NAMALWA (cell line): ENCODE measurements at places on chromosomes 16 and 17.

GRCh38 chr17:39963829-39964228 lies 1.0 kb downstream of the GSDMA start:
- DNase-seq = no peak

DNA sequence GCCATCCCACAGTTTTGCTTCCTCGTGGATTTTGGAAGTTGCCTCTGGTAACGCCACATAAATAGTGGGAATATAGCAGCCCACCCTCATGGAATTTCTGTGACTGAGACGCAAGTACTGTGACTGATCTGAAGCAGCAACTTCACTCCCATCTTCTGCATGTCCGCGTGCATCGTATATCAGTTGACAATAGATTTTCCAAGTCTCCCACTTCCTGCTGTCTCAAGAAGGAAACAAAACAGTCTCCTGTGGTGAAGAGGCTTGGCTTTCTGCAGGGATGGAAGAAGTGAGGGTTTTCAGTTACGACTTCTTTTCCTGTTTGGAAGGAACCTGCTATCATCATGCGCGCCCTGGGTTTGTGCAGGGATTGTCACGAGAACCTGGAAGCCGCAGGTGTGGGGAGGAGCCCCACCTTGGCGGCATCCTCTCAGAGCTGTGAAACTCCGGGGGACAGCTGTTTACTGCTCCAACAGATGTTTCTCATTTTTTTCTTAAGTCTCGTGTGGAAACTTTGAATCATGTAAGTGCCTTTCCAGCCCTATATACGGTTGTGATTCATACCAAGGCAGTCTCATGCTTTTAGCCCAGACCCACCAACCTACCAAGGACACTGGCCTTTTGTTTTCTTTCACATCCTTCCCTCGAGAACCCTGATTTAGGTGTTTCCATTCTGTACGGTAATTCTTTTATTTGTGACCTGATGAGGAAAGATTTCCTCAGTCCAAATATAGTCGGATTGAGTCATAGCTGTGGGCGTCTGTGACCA lies 57.5 kb downstream of the WIPI1 start:
- DNase-seq = peak; percentile 62

DNA sequence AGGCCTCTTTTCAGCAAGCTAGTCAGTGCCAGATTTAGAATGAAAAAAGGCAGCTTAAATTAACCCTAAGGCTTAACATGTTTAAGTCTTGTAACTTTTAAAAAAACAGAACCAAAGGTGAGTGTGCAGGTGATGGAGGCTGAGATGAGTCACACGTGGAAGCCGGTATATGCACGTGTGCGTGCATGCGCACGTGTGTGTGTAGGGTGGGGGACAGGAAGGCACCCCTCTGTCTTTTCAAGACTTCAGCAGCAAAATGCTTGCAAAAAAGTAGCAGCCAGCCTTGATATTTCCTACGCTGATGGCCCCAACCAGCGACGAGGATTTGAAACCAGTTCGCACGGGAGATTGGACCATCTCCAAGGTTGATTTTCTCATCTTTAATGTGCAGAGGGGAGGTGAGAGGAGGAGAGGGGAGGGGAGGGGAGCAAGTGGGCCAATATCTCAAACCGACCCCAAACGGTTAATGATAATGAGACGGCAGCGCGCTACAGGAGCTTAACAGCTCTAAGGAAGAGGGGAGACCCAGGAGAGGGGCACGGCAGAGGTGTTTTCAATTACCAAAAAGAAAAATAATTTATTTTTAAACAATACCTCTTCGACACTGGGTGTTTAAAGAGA lies 154.7 kb downstream of the ZNF423 start:
- DNase-seq = no peak

DNA sequence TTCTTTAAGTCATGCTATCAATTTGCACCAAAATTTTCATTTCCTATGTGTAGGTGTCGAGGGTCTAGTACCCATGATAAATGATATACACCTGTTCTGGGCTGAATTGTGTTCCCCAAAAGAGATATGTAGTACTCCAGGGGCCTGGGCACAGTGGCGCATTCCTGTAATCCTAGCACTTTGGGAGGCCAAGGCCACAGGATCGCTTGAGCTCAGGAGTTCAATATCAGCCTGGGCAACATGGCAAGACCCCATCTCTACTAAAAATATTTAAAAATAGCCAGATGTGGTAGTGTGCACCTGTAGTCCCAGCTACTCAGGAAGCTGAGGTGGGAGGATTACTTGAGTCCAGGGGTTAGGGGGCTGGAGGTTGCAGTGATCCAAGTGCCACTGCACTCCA lies 23.5 kb upstream of the KANSL1 start:
- no peak for DNase-seq

- DNase-seq = no peak
Measured at GRCh38 chr16:868386-868755, 67.8 kb upstream of the GNG13 start.

DNA sequence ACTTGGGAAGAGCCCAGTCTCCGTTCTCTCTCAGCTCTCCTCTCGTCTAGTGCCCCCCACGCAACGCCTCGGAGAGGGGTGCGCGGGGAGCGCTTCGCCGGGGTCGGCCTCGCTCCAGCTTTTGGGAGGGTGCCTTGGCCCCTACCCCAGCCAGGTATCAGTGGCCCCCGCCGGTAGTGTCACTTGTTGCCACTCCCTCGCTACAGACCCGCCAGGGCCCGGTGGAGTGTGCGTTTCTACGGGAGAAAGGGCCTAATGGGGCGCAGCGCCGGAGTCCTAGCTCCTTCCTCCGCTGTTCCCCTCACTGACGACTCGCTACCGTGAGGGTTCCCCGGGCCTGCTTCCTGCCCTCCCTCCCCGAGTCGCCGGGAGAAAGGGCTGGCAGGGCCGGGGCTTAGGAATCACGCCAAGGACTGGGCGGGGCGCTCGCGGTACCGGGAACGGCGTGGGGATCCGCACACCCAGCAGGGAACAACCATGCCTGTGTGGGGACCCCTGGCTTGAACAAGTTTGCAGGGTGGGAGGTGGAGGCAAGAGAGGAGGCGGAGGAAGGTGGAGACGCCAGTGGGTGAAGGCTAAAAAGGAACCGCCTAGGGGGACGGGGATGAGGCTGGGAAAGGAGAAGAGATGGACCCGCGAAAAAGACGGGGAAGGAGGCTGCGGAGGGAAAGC lies 997 bp upstream of the CDH11 start:
- DNase-seq = no peak

GRCh38 chr17:29180788-29181160 lies 576 bp upstream of the MYO18A start:
- DNase-seq = no peak

- DNase-seq = peak; percentile 70
Measured at GRCh38 chr17:16991349-16992009, 19.6 kb upstream of the TNFRSF13B start.

DNA sequence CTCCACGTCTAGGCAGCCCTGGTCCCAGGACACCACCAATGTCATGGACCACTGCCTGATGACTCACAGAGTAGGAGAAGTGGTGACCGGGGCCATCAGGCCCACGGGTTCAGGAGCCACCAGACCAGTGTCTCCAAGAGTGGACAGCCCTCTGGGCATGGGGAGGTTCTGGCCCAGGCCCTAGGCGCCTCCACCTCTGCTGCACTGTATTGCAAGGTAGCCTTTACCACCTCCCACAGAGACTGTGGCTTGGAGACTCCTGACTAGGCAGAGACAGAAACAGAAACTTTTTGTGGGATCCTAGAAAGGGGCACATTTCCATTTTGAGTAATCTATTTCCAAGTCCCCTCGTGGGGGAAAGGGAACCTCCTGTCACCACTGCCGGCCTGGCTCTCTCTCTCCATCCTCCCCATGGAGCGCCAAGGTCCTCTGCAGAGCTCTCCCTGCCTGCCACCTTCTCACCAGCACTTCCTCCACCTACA lies 2.9 kb downstream of the CDIP1 start:
- no peak for DNase-seq

GRCh38 chr16:68356249-68356918 lies 45.6 kb downstream of the PRMT7 start:
- no peak for DNase-seq

GRCh38 chr16:7090628-7091115 lies 242.0 kb upstream of the RBFOX1 start:
- DNase-seq = no peak
